NCI-H1436 (cell line): ENCODE measurements at places on chromosomes 12 and 14.
A peak's percentile ranks its signal among the peaks of the same experiment; 100 is the strongest.

DNA sequence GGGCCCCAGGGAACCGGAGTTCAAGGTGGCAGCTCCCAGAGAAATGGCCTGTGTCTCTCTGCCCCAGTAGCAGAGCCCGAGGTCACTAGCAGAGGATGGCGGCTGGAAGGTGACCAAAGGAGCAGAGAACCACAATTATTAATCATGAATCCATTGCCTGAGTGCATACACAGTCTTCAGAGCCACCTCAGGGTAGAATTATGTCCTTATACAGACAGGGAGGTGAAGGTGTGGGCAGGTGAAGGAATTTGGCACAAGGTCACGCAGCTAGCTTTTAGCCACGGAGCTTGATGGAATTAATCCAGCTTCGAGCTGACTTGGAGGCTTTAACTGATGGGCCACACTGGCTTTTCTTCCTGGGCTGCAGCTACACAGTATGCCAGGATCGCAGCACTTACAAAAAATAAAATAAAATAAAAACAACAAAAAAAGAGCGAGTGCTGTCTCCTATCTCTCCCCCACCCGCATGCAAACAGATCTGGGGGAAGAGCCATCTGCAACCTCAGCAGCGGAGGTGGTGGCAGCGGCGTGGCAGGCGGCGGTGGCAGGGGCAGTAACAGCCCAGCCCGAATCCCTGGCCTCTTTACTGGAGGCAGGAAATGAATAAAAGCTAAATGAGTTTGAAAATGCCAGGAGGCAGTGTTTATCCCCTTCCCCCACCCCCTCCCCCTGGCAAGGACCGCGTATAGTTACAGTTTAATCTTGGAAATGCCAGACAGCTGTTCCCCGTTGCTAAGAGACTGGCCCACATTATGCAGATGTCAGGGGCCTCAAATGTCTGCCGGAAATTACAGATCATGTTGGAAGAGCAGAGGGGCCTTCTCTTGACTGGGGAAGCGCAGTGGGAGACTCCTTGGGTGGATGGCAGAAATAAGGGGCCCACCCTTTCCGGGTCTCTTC lies 93.5 kb downstream of the LRRC74A start:
- peak; percentile 88 for DNase-seq

DNA sequence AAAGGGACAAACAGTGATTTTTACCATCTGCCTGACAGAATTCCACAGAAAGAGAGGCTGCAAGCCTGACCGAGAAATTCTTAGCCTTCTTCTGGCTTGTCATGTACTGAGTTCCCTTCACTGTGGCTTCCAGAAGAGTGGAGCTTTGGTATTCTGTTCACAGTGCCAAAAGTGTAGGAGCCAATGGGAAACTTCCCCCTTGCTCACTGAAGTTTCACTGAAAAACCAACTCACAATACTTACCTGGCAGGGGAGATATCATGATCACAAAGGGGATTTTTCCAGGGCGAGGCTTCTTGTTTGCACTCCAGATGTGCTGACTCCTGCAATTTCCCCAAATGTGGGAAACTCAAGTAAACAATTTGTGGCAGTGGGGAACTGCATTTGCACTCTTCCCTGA lies 31.7 kb upstream of the MMP19 start:
- no peak for DNase-seq

GRCh38 chr14:37579274-37579673 lies 15.8 kb downstream of the FOXA1 start:
- no peak for DNase-seq

GRCh38 chr12:17060260-17060659 lies 454.3 kb upstream of the LMO3 start:
- DNase-seq: no peak

DNA sequence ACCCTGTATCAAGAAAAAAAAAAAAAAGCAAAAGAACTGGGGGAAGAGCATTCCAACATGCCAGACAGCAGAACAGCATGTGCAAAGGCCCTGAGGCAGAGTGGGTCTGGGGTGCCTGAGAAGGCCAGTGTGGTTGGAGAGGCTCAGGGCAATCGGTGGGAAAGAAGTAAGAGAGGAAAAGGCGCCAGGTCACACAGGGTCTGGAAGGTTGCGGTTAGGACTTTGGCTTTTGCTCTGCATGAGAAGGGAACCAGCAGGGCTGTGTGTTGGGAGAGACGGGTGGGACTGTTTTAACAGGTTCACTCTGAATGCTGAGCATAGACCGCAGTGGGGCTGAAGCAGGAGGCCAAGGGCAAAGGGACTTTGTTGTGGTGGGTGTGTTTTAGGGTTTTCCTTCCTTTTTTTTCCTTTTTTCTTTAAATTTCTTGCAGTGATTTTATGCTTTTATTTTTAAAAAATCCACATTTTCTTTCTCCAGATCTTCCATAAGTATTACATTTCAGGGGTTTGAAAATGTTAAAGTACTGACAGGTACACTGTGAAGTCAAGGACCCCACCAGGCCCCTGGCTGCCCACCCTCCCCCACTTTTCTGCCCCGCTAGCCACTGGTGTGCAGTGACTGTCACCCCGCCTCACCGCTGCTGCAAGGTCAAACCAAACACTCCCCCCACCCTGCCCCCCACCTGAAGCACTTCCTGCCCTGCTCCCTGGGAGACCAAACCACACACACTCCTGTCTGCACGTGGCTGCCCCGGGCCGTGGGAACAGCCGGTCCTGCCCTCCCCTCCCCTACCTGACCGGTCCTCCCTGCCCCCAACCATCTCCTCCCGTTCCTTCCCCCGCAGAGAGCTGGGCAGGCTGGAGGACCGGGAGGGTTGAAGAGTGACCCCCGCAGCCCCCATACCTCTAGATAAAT lies 30.0 kb downstream of the DTX1 start:
- DNase-seq: no peak
